Stimulated activated naive CD8-positive, alpha-beta T cell treated with anti-CD3 and anti-CD28 coated beads, Interleukin-15, Interleukin-2, amounts not matched to agents 100 U/mL and 50 U/mL, for 24 hours (primary cell): ENCODE measurements at places on chromosomes 2 and 18.

DNA sequence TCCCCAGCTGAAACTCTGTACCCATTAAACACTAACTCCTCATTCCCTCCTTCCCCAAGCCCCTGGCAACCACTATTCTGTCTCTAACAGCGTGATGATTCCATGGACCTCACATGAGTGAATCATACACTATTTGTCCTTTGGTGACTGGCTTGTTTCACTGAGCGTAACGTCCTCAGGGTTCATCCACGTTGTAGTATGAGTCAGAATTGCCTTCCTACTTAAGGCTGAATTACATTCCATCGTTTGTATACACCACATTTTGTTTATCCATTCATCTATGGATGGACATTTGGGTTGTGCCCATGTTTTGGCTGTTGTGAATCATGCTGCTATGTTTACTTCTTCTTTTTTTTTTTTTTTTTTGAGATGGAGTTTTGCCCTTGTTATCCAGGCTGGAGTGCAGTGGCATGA lies 19.6 kb upstream of the CABLES1 start:
- DNase-seq, result no peak

DNA sequence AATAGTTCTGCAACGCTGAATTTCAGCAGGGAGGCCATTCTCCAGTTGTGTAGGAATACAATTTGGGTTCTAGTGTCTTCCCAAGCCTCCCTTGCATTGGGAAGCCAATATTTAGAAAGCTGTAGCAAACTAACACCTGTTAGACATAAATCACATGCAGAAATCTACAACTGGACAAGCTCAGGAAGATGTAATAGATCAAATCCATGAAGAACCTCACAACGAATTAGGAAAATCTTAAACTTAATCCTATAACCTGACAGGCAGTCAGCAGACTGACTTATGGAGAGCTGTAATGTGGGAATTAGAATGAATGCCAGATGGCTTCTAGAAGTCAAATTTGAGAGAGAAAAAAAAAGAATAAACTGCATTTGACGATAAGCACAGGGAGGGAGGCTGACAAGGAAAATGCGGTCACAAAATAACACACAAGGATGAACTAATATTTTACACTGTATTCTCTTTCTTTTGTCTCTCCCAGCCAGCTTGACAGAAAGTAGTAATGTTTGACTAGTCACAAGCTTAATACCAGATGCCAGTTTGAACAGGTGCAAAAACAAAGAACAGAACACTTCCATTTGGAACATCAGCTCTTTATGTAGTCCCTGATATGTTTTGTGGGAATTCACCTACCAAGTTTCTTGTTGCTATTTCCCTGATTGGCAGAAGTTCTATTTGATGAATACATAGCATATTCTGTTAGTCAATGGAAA lies 50.8 kb upstream of the FANCL start:
- DNase-seq, result no peak

DNA sequence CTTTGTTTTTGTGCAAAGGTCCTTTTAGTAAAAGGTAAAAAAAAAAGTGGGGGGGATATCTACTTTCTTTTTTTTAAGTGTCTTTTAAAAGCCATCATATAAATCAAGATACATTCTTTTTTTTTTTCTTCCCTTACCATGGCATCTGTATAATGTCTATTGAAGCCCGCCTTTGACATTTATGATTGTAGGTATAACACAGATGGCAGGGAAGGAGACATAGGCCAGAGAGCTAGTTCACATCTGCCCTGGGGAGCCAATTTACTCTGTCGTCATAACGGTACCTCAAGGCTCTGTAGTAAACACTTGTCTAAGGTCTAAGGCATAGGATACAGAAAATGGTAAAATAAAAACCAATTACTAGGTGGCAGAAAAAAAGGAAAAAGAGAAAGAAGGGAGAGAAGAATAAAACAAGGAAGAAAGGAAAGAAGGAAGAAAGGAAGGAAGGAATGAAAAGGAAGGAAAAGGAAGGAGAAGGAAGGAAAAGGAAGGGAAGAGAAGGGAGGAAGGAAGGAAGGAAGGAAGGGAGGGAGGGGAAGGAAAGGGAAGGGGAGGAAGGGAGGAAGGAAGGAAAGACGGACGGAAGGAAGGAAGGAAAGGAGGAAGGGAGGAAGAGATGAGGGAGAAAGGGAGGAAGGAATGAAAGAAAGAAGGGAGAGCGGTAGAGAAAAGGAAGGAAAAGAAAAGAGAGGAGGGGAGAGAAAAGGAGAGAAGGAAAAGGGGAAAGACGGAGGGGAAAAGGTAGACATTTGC lies 343.5 kb downstream of the RBM43 start:
- no peak for DNase-seq

DNA sequence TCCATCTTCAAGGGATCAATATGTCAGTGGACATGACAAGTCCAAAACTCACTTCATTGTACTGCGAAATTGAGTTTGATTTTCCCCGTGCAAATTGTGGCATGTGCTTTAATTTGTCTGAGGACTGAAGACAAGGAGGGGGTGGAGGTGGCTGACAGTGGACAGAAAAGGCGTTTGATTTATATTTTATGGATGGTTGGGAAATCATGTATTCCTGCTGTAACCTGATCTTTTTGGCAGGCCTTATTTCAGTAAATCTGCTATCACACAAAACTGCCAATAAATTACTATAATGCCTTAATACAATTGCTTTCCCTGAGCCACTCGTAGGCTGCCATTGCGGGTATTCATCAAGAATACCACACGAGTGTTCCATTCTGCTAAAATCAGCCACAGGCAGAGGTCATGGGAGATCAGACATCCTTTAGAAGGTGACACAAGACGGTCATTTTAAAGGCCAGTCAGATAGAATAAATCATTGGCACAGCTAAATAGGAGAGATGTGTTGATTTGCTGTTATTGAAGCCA lies 720.5 kb downstream of the MBD2 start:
- no peak for DNase-seq
